ENCODE measurements at places on chromosomes 16 and 17.

DNA sequence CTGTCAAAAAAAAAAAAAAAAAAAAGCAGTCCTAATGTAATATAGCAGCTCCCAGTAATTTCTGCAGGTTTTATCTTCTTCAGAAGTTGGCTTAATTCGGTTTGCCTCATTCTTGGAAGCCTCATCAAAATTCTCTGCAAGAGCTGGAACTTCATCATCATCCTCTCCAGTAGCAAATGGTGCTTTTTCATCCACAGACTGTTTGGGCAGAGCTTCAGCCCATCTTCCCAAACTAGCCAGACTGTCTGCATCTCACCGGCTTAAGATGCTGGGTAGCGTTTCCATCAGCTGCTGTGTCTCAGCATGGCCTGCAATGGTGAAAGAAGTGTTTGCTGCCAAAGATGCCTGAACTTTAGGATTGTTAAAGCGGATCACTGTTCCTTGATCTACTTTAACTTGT is 112.6 kb downstream of the AIPL1 start:
- no peak for DNase-seq

- no peak for DNase-seq
Measured at GRCh38 chr17:13393841-13394710, 207.7 kb downstream of the HS3ST3A1 start.

- no peak for DNase-seq
Measured at GRCh38 chr16:10226141-10226986, 44.1 kb upstream of the GRIN2A start.

DNA sequence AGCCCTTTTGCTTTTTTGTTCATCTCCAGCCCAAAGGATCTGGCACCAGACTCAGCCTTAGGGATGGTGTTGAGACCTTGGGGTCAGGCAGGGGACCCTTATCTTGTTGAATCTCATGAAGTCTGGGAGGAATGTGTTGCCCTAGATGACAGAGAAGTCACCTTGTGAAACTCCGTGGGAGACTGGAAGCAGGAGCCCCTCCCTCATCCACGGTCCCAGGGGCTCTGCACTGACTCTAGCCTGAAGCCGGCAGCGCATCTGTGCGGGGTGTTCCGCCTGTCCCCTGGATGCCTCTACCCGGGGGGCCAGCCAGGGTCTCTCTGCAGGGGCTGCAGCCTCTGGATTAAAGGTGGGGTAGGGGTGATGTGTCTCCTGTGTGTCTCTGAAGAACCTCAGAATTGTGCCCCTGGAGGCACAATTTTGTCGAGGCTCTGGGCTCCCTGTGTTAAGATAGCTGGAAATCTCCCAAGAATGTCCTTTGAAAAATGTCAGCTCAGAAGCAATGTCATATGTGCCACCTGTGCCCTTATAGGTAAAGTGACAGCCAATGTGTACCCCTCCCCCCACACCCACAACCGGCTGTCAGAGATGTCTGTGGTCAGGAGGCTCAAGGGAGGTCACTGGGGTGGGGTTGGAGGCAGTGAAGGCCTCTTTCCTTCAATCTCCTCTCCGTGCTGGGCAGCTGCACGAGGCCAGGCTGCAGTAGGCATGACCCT is 32.1 kb upstream of the CDC42EP4 start:
- DNase-seq: no peak

GRCh38 chr17:78676412-78677302 is 99.5 kb upstream of the DNAH17 start:
- no peak for DNase-seq

GRCh38 chr17:41467561-41467960 is 375 bp upstream of the KRT32 start:
- DNase-seq: no peak

DNA sequence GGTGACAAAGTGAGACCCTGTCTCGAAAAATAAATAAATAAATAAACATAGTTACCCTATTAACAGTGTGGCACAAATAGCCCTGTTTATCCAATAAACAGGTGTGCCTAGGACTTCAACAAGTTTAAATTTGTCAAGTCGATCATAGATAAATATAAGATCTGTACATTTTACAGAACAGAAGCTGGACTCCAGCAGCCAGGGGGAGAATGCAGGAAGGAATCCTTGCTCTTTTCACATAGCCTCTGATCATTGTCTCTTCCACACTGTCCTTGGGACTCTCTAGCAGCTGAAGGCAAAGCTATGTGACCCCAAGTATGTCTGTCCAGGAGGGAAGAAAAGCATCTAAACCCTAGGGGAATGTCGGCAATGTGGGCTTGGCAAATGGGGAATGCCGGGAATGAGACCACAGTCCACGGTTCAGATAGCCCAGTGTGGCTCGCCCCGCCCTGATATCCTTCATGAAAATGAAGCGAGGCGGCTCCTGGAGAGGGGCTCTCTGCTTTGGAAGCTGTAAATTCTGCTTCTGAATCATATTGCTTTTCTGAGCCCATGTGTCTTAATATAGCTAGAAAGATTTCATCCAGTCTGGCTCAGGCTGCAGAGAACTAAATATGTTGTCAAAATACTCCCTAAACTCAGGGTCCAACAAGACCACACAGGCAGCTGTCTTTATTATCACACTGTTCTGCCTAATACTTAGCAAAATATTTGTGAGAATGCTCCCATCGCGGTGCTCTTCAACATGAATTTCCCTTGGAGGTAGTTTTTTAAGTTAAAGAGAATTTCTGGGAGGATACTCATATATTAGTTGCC is 24.9 kb upstream of the GRB2 start:
- DNase-seq: peak; percentile 76

DNA sequence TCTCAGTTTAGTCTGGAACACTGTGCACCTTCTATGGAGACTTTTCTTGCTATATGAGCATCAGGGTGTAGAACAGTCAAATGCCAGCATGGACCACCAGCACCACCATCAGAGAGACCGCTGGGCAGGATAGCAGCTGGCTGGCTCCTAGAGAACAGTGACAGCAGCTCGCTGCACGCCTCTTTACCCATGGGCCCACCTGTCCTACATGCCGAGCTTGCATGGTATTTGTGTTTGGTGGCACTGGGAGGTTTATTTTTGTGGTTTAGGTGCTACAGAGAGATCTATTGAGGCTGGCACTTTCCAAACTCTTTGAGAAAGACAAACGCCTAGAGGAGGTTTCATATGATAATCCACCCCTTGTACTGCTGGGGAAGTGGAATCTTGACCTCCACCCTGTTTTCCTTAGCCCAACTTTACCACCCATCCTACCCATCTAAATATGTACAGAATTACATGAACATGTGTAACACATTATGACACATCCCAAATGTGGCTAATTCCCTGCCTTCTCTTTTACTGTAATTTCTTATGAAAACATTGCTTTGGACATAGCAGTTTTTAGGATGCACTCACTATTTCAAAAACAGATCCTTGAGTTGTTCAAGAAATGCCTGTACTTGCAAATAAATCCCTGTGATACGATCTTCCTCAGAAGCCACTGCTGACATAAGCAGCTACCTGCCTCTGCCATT is 46.3 kb downstream of the COG7 start:
- no peak for DNase-seq

DNA sequence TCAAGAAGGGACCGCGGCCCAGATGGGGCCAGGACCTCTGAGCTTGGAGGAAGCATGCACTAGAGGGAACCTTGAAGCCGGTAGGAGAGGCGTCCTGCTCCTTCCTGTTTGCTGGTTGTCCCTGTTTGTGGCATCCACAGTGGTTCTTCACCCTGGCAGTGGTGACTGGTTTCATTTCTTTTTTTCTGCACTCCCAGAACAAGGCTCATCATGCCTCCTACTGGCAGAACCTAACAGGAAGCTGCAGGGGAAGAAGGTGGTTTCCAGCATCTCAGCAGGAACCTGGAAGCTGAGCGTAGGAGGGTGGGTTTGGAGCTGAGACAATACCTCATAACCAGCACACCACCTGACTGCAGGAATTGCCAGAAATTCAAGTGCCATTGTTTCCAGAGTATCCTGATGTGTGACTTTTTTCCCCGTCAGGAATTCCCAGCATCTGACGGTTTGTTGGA is 5.8 kb downstream of the TMEM231 start:
- no peak for DNase-seq

- DNase-seq: no peak
Measured at GRCh38 chr16:81841722-81842121, 62.6 kb downstream of the PLCG2 start.

- DNase-seq: no peak
Measured at GRCh38 chr17:8125154-8125946, 1.4 kb upstream of the HES7 start.

DNA sequence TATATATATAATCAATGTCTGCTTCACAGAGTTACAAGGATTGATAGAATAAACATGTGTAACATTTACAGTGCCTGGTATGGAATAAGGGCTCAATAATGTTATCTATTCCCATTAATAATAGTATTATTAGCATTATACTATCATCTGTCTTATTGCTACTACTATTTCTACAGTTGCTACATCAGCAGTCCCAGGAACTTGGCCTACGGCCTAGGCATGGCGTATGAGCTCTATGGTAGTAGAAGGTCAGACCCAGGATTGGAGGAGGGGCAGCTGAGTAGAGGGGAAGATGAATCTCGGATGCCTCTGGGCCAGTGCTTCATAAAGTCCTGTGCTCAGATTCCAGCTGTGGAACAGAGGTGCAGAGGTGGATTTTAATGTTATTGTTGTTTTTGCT is 146.3 kb upstream of the TBX2 start:
- DNase-seq: no peak

DNA sequence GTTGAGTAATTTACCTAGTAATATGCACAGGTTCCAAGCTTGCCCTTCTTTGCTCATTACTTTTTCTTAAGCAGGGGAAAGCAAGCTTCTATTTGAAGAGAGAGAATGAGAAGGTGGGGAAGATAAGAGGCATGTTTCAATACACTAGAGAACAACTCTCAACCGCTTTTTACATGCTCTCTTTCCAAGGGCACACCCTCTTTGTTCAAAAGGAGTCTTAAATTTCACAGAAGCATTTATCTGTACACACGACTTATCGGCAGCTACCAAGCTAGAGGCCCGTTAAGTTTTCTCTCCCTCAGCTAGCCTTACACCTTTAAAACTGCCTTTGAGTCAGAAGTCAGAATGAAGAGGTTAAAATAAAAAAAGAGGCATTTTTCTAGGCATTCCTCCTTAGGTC is 79.6 kb downstream of the STH start:
- no peak for DNase-seq

- DNase-seq: peak; percentile 57
Measured at GRCh38 chr16:70476272-70477020, 22.1 kb downstream of the FCSK start.

DNA sequence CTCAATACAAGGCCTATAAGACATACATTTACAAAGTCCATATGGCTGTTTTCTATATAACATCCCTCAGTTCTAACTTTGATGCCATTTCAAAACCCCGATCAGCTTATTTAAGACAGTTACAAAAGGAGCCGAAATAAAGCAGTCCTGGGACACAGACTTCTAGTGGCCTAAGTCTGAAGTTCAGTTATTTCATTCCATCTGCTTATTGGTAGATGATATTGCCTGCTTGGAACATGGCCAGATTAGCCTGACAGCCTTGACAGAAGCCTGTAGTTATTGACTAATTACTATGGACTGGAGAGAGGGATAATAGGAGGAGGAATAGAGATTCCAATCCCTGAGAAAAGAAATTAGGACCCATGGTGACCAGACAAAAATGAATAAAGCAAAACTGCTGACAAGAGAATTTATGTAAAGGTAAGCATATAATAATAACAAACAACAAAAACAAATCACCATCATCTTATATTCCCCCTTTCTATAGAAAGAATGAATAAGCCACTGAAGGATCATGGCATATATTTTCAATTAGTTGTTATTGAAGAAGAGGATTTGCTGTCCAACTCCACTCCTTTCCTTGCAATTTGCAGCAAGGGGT is 206.3 kb upstream of the TOM1L1 start:
- DNase-seq: no peak

DNA sequence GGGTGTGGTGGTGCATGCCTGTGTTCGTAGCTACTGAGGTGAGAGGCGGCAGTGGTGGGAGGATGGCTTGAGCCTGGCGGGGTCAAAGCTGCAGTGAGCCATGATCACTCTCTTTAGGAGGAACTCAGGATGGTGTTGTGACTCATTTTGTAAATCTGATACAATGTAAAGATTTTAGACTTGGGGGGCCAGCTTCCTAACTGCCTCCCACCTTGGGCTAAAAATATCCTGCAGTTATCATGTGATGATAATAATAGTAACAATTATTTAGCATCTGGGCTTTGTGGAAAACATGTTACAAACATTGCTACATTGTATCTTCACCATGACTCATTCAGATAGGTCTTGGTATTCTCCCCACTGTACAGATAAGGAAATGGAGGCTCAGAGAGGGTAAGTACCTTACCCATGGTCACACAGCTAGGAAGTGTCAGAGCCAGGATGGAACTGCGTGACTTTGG is 7.4 kb downstream of the CTNS start:
- no peak for DNase-seq

GRCh38 chr16:54059319-54059718 is 227.3 kb downstream of the IRX3 start:
- no peak for DNase-seq

- DNase-seq: no peak
Measured at GRCh38 chr16:11129378-11129781, 126.6 kb downstream of the SOCS1 start.

DNA sequence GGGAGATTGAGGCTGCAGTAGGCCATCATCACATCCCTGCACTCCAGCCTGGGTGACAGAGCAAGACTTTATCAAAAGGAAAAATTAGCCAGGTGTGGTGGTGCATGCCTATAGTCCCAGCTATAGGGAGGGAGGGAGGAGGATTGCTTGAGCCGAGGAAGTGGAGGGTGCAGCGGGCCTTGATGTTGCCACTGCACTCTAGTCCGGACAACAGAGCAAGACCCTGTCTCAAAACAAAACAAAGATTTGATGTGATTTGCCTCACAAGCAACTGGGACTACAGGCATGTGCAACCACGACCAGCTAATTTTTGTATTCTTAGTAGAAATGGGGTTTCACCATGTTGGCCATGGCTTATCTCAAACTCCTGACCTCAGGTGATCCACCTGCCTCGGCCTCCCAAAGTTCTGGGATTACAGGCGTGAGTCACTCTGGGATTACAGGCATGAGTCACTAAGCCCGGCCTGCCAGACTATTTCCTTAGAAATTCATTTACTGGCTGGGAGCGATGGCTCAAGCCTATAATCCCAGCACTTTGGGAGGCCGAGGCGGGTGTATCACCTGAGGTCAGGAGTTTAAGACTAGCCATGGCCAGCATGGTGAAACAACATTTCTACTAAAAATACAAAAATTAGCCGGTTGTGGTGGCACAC is 11.5 kb downstream of the UBE2G1 start:
- DNase-seq: no peak

GRCh38 chr16:68626557-68626956 is 18.6 kb upstream of the CDH3 start:
- no peak for DNase-seq

- DNase-seq: no peak
Measured at GRCh38 chr16:89983536-89983935, 35.0 kb downstream of the DEF8 start.

- no peak for DNase-seq
Measured at GRCh38 chr16:66740010-66740409, 11.4 kb downstream of the DYNC1LI2 start.

GRCh38 chr17:20010099-20010863 is 1.1 kb downstream of the SPECC1 start:
- DNase-seq: peak; percentile 18

- no peak for DNase-seq
Measured at GRCh38 chr17:77304746-77305473, 164.1 kb downstream of the SEC14L1 start.

- DNase-seq: no peak
Measured at GRCh38 chr17:6729531-6729930, 16.4 kb upstream of the SLC13A5 start.

GRCh38 chr17:46003907-46004748 is 5.1 kb downstream of the STH start:
- DNase-seq: no peak

Data from epithelial cell of proximal tubule (primary cell).